Mesendoderm (in vitro differentiated cells): ENCODE measurements at places on chromosomes 11 and 22.
A peak's percentile ranks its signal among the peaks of the same experiment; 100 is the strongest.

DNA sequence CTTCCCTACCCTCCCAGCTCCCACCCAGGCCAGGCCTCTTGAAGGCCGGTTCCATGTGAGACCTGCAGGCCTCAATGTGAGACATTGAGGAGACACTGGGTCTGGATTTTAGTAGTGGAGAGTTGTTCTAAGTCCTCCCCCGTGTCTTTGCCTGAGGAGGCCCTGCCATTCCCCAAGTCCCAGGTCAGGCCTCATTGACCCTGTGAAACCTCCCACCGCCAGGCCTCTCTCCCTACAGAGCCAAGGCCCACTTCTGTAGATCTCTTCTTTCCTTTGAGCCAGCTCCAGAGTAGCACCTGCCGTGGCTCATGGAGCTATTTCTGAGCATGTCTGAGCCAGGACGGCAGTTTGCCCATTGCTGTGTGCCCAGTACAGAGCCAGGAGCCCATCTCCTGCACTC is 1419.6 kb downstream of the TBC1D22A start:
- H3K27me3 ChIP-seq = no peaks in the 10 kb centered on the region
- H3K36me3 ChIP-seq = no peaks in the 10 kb centered on the region
- H3K4me1 ChIP-seq = no peaks in the 10 kb centered on the region
- H3K27ac ChIP-seq = no peak overlapping the region
- no peak overlapping the region for H3K4me3 ChIP-seq
- DNase-seq = no peak

DNA sequence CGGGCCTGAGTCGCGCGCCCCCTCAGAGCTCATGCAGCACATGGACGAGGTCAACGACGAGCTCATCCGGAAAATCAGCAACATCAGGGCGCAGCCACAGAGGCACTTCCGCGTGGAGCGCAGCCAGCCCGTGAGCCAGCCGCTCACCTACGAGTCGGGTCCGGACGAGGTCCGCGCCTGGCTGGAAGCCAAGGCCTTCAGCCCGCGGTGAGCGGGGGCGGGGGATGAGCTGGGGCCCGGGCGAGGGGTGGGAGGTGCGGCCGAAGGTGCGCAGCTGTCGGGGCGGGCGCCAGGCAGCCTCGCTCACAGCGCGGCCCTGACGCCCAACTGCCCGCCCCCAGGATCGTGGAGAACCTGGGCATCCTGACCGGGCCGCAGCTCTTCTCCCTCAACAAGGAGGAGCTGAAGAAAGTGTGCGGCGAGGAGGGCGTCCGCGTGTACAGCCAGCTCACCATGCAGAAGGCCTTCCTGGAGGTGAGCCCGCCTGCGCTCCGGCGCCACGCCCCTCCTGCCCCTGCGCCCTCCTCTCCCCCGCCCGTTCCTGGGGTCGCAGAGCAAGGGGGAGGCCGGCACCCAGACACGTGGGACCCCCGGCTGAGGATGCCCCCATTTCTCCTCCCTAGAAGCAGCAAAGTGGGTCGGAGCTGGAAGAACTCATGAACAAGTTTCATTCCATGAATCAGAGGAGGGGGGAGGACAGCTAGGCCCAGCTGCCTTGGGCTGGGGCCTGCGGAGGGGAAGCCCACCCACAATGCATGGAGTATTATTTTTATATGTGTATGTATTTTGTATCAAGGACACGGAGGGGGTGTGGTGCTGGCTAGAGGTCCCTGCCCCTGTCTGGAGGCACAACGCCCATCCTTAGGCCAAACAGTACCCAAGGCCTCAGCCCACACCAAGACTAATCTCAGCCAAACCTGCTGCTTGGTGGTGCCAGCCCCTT is 20.5 kb downstream of the EPS8L2 start:
- H3K27me3 ChIP-seq = peaks cover 2% of the 10 kb centered on the region
- no peak overlapping the region for H3K4me3 ChIP-seq
- DNase-seq = peak; percentile 40
- H3K27ac ChIP-seq = no peak overlapping the region

DNA sequence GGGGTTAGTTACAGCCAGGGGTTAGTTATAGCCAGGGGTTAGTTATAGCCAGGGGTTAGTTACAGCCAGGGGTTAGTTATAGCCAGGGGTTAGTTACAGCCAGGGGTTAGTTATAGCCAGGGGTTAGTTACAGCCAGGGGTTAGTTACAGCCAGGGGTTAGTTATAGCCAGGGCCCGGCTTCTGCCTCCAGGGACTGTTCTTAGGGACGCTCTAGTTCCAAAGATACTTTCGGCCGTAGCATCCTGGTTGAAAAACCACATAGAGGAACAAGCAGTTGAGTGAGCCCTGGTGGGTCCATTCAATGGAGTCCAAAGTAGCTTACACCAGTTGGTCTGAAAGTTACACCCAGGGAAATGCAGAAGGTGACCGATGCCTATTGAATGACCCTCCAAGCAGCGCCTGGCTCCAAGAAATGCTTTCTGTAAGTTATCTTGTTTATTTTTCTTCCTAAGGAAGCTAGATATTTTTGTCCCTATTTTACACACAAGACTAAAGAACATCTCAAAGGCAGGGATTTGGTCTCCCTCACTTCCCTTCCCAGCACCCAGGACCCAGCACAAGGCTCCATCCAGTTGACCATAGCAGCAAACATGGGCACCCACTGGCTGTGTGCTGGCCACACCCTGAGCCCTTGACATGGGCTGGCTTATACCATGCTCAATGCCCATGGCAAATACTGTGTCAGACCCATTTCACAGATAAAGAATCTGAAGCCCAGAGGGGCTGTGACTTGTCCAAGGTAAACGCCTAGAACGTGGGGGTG is 49.7 kb upstream of the SHISAL1 start:
- no peaks in the 10 kb centered on the region for H3K36me3 ChIP-seq
- no peak overlapping the region for H3K4me3 ChIP-seq
- DNase-seq = no peak
- no peaks in the 10 kb centered on the region for H3K4me1 ChIP-seq
- H3K27ac ChIP-seq = no peak overlapping the region

- no peaks in the 10 kb centered on the region for H3K27me3 ChIP-seq
- no peak overlapping the region for H3K27ac ChIP-seq
- peaks cover 3% of the 10 kb centered on the region for H3K4me1 ChIP-seq
- DNase-seq = no peak
- no peaks in the 10 kb centered on the region for H3K36me3 ChIP-seq
Observed at GRCh38 chr11:10461276-10461790, 6.3 kb downstream of the AMPD3 start.

- peaks cover 5% of the 10 kb centered on the region for H3K4me1 ChIP-seq
- no peak for DNase-seq
- H3K27ac ChIP-seq = no peak overlapping the region
- no peaks in the 10 kb centered on the region for H3K36me3 ChIP-seq
- no peaks in the 10 kb centered on the region for H3K27me3 ChIP-seq
Observed at GRCh38 chr22:17976121-17976520, 48.2 kb downstream of the MICAL3 start.

DNA sequence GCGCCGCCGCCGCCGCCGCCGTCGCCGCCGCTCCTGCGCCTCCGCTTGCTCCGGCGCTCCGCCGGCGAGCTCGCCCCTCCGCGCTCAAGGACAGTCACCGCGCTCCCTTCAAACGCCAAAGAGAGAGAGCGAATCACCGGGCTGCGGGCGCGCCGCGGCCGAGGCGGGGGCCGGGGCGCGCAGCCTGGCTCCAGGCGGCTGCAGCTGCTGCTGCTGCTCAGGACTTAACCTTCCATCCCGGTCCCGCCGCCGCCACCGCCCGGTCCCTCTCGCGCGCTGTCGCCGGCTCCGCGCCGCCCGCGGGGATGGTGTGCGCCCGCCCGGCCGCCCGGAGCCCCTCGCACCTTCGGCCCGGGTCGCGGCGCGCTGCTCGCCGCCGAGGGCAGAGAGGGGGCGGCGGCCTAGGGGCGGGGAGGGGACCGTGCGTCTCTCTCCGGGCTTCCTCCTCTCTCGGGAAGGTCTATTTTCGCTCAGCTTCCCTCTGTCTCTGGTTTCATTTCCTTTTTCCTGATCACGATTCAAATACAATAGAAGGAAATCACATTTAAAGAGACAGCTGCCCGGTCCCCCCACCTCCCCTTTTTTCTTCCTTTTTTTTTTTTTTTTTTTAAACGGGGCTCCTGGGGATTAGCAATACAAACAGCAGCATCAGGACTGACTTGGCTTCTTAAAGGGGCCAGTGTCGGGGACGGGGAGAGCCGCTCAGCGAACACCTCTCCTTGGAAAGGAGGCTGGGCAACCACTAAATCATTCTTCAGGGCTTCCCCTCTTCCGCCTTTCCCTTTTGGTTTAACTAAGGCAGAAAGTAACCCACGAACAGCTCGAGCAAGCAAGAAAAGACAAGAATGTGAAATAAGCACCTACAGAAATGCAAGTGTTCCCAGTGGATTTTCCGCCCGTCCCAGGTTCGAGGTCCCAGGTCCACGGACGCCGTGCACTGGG is 22.1 kb downstream of the LMO2 start:
- H3K27ac ChIP-seq = no peak overlapping the region
- H3K4me1 ChIP-seq = no peaks in the 10 kb centered on the region
- peak; percentile 67 for DNase-seq
- H3K36me3 ChIP-seq = no peaks in the 10 kb centered on the region
- peak overlapping the region; percentile 26 for H3K4me3 ChIP-seq
- H3K27me3 ChIP-seq = peaks cover 20% of the 10 kb centered on the region

GRCh38 chr11:20474882-20475517 is 87.5 kb downstream of the PRMT3 start:
- H3K27ac ChIP-seq = no peak overlapping the region
- no peaks in the 10 kb centered on the region for H3K27me3 ChIP-seq
- DNase-seq = no peak
- no peak overlapping the region for H3K4me3 ChIP-seq

DNA sequence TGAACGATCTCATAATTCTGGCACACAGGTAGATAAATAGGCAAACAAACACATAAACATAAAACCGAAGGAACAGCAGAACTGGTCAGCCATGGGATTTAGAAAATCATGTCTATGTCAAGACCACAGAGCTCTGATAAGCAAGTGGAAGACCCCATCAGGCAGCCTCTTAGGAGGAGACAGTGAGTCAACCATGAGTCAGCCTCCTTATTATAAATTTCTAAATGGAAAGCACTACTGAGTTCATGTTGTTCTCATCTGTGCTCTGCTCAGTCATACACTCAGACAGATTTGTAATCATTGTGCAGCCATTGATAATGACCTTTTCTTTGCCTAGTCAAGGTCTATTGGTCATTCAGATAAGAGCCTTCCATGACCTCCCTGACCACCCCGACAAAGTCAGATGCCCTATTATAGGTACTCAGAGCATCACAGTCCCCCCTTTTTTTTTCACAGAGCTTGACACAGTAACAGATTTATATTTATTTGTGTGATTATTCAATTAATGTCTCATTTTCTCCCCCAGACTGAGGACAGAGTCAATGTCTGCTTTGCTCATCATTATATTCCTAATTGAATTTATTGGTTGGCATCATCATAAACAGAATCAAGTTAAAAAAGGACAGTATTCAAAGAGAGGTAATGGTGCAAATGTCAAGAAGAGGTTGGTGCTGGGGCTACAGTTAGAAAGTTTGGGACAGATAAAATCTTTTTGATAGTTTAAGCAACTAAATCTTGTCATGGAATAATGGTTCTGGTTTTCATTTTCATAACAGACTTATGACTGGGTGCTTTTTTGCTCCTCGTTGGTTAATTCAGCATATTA is 579.7 kb upstream of the CCDC90B start:
- H3K4me3 ChIP-seq = no peak overlapping the region
- no peaks in the 10 kb centered on the region for H3K36me3 ChIP-seq
- DNase-seq = no peak
- H3K27me3 ChIP-seq = no peaks in the 10 kb centered on the region
- no peaks in the 10 kb centered on the region for H3K4me1 ChIP-seq
- no peak overlapping the region for H3K27ac ChIP-seq

DNA sequence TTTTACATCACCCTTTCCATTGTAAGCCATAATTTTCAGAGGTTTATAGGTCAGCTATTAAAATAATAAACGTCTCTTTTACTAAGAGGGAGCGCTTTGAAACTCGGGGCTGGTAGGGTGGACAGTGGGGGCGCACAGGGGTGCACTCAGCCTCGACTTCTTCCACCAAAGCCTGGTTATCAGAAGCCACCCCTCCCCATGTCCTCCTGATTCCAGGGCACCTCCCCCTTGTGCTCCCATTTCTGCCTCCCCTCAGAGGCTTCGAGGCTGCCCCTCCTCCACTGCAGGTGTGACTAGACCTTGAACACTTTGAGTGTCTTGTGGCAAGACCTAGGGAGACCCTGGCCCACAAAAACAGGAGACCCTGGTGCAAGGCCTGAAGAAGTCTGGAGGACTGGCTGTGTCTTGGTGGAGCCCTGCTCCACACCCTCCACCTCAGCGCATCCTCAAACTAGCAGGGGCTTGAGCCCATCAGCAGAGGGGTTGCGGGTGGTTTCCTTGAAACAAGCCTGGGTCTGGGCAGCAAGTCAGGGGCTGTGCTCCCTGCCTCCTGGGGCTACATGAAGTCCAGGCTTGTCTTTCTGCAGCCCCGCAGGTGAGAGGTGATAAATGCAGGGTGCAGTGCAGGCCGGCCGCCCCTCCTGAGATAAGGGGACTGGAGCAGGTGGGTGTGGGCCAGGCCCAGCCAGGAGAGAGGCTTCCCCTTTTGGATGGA is 3.0 kb downstream of the CDKN1C start:
- no peaks in the 10 kb centered on the region for H3K36me3 ChIP-seq
- peaks cover 2% of the 10 kb centered on the region for H3K4me1 ChIP-seq
- H3K27me3 ChIP-seq = peaks cover 5% of the 10 kb centered on the region
- no peak for DNase-seq
- H3K4me3 ChIP-seq = no peak overlapping the region
- no peak overlapping the region for H3K27ac ChIP-seq

DNA sequence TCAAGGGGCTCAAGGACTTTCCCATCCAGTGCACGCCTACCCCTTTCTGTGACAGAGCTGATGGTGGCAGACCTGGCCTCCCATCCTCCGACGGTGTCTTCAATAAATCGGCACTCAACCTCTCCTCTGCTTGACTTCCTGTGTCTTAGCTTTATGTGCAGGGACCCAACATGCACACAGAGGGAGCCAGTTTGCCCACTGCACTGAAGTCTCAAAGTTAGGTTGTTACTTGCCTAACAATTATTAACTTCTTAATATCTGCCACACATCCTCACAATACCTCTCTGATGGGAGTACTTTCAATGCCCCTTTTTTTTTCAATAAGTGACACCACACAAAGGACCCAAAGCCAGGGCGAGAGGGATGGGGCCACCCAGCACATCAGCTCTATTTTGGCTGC is 3.6 kb downstream of the IZUMO1R start:
- no peak for DNase-seq
- peaks cover 2% of the 10 kb centered on the region for H3K4me1 ChIP-seq
- H3K27ac ChIP-seq = no peak overlapping the region
- no peak overlapping the region for H3K4me3 ChIP-seq
- no peaks in the 10 kb centered on the region for H3K27me3 ChIP-seq
- no peaks in the 10 kb centered on the region for H3K36me3 ChIP-seq

DNA sequence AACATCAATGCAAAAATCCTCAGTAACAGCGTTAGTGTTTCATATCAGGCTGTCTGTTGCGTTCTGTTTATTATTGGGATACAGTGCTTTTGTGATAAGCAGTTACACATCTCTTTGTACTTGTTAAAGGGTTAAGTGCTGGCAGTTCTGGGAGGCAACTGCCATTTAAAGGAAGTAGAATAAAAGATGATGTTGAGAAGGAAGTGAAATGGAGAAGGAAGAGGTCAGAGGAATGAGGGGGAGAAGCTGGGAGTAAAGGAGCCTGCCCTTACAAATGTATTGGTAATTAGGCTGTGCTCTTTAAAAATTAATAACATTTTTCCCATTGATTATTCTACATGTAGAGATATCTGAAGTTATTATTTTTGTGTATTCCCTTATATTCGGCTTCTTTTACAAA is 674.7 kb downstream of the NTM start:
- no peak overlapping the region for H3K4me3 ChIP-seq
- no peak overlapping the region for H3K27ac ChIP-seq
- no peaks in the 10 kb centered on the region for H3K36me3 ChIP-seq
- DNase-seq = no peak
